ENCODE measurements at places on chromosomes 1 and 21. TPM values are rescaled to one million over a fixed set of nuclear protein-coding genes. Genes with fewer than 3 reads are reported as not detected.

- no peak for DNase-seq
Measured at GRCh38 chr21:41763398-41763931, 3.4 kb downstream of the RIPK4 start.

The AMY2A gene
- total RNA-seq = 1.7 TPM

The TSACC gene
- total RNA-seq = not detected

The LRRC38 gene
- total RNA-seq = not detected

GRCh38 chr1:192529811-192530210 lies 45.8 kb upstream of the RGS1 start:
- DNase-seq = no peak

The GBP5 gene
- total RNA-seq = 3.0 TPM

DNA sequence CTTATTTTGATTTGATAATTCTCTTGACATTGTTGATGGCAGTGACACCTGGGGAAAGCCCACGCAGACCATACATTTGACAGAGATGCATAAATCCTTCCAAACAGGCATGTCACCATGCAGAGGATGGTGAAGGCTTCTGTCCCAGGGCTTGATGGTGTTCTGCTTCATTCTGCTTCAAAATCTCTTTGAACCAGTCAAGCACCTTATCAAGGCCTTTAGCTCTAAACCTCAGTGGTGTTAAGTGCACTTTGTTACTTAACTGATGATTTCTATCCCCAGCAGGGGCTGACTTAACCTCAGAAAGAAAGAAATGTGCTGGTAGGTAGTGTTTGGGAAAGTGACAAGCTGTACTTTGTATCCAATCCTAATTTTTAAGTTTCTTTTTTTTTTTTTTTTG lies 81.1 kb downstream of the RRAGC start:
- DNase-seq = no peak

GRCh38 chr1:241470908-241471590 lies 48.5 kb downstream of the FH start:
- DNase-seq = no peak

DNA sequence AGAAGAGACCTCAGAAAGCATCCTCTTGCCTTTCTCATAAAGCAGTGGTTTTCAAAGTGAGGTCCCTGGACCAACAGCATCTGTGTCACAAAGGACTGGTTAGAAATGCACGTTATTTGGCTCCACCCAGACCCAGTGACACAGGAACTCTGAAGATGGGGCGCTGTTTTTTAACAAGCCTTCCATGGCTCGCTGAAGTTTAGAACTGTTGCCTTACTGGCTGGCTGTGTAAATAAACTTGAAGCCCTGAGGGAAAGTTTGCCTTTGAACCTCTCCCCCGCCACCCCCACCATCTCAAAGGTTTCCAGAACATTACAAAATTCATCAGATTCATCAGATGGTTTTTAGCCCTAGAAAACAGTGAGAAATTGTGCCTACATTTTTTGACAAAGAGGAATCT lies 21.8 kb upstream of the IKBKE start:
- no peak for DNase-seq

DNA sequence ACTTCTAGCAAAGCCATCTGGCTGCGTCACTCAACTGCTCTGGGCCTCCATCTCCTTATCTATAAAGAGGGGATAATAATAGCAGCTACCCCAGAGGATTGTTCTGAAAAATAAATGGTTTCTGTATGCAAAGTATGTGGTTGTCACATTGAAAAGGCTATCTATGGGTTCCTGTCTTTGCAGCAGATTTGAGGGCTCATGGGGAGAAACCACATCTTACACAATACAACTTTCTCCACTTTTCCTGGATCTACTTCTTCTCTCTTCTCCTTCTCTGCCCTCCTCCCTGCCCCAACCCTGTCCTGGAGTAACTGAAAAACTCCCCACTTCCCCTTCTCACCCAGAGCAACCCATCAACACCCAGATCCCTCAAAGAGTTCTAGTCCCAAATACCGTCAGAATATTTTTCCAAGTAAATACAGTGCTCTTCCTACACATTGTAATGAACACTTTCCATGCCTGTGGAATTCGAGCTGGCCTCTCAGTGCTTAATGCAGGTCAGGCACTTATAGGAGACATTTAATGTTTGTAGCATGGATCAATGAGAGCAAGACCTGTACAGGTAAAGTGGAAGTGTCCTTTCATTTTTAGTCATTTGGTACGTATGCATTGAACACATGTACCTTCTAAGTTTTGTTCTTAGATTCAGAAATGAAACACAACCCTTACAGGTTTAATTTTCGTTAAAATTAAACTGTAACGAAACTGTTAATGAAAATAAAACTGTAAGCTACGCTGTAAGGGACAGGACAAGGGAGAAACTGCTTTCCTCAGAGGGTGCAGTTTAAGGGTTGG lies 131.9 kb downstream of the AK5 start:
- DNase-seq = no peak

DNA sequence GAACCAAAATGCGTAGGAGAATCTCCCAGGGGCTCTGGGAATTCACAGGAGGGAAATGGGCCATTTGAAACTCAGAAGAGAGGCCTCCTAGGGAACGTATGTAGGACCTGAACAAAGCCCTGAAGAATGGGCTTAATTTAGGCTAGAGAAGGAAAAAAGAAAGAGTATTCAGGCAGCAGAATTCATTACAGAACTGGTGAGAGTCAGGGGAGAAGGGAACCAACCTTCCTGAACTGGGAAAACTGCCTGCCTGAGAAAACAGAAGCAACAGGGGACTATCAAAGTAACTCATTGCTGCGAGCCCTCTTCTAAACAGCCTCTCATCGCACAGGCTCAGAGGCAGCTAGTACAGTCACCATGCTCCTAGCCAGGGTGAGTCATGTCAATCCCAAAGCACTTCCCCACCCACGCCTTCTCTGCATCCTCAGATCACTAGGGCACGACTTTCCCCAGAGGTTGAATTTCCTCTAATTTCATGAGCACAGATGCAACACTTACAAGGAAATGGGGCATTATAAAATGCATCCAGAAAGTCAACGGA lies 98.1 kb downstream of the ADSS2 start:
- DNase-seq = no peak

DNA sequence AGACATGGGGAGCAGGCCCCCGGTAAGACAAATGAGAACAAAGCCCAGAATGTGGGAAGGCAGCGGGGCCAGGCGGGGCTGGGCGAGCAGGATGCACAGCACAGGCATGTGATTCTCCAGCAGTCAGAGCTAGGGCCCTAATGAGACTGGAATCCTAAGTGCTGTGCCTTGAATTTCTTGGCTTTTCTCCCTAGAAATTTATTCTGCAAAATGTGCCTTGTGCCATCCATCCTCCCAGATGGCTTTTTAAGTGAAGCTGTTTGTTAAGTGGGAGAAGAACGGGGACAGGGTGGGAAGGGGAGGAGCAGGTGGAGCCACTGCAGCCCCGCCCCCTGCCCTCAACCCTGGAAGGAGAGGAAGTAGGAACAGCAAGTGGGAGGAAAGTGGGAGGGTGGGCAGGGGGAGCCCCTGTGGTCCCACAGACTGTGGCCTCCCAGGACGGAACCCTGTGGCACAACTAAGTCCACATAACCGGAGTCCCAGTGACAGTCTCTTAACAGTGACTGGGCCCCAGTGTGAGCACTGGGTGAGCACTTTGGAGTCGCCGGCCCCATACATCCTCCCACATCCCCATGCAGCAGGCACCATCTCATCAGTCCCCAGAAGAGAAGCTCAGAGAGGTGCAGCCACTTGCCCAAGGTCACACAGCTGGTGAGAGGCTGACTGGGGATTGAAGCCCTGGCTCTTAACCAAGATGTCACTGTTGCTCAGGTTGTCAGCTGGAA lies 216.9 kb downstream of the MATN1 start:
- DNase-seq = no peak

GRCh38 chr1:15508700-15509487 lies 15.1 kb downstream of the CASP9 start:
- no peak for DNase-seq

GRCh38 chr21:26818906-26819305 lies 26.3 kb downstream of the ADAMTS1 start:
- DNase-seq = no peak

The C8A gene
- not detected for total RNA-seq

The KMO gene
- total RNA-seq = 0.29 TPM

- no peak for DNase-seq
Measured at GRCh38 chr1:204821476-204821875, 49.2 kb upstream of the NFASC start.

The TMEM82 gene
- total RNA-seq = not detected

The BTG2 gene
- total RNA-seq = 656 TPM

The FCMR gene
- 3.2 TPM for total RNA-seq

The OR2T2 gene
- total RNA-seq = not detected

GRCh38 chr1:7669559-7670311 lies 101.4 kb upstream of the VAMP3 start:
- no peak for DNase-seq

The APOBEC4 gene
- total RNA-seq = not detected

The LAPTM5 gene
- total RNA-seq = 83.7 TPM

GRCh38 chr1:66460776-66461175 lies 73.2 kb upstream of the SGIP1 start:
- no peak for DNase-seq

DNA sequence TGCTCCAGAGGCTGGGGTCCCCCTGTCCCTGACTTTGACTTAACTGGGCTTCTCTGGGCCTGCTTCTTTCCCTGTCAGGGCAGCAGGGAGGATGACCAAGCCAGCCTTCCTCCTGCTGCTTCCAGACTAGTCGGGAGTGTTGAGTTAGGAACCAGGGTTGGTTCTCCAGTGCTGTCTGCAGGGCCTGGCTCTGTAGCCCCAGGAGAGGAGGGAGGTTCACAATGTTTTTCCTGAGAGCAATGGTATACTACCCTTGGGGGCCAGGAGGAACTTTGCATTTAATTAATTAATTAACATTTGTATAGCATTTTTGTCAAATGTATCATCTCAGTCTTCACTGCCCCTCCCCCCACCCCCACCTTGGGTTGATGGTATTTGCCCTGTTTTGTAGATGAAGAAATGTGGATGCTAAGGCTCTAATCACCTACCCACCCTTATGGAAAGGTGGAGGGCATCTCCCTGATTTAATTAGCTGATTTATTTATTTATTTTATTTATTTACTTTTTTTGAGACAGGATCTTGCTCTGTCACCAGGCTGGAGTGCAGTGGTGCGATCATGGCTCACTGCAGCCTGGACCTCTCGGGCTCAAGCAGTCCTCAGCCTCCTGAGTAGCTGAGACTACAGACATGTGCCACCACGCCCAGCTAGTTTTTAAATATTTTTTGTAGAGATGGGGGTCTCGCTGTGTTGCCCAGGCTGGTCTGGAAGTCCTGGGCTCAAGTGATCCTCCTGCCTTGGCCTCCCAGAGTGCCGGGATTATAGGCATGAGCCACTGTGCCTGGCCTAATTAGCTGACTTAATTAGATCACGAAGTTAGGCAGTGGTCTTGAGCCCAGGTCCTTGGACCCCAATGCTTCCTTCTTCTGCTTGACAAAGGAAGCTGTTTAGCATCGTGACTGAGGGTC lies 6.6 kb downstream of the H6PD start:
- DNase-seq = no peak

DNA sequence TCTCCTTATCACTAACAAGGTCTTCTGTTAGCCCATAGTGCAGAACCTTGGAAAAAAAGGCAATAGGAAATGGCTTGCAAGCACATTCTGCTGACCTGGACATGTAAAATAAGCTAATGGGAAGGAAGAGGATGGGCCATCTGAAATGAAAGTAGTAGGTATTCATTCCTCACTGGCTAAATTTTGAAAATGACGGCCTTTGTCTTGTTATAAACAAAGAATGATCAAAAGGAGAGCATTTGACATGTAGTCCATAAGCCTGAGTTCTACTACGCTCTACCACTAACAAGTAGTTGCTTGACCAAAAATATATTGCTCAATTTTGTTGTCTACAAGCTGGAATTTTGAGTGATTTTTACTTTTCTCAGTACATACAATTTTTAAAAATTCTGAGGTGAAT lies 75.6 kb downstream of the TBX15 start:
- no peak for DNase-seq

DNA sequence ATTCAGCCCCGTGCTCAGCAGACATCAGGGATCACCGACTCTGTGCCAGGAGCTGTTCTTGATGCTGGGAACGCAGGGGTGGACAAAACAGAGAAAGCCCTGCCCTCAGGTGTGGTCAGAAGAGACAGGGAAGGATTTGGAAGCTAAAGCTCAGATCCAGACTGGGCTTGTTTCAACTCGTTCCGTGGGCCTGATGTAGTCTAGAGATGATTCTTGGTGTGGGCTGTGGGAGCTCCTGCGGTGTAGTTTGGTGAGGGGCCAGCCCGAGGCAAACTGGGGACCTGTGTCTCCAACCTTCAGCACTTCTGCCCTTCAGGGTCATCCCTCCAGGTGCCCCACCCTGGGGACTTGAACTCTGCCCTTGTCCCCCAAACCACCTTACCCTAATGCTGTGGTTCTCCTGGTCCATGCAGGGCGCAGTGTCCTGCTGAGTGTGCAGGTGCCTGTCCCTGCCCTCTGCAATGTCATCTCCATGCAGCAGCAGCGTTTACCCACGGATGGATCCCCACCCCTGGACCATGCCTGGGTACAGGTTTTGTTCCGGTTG lies 17.3 kb upstream of the ABCG1 start:
- DNase-seq = no peak

DNA sequence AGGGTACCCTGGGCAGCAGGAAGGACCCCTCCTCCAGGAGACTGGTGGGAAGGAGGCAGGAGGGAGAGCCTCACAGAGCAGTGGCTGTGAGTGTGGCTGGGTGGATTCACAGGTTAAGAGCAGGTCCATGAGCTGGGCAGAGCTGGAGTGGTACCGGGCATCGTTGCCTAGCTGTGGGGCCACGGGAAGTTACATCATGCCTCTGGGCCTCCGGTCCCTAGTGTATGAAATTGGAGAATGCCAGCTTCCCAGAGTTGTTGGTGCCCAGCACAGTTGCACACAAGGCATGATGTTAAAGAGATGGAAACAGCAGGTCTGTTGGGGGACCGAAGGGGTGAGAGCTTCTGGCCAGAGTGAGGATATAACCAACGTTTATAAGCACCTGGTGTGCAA lies 18.5 kb downstream of the FOXO6 start:
- DNase-seq = no peak

The TFAP2E gene
- total RNA-seq = not detected

The TADA1 gene
- total RNA-seq = 7.3 TPM

DNA sequence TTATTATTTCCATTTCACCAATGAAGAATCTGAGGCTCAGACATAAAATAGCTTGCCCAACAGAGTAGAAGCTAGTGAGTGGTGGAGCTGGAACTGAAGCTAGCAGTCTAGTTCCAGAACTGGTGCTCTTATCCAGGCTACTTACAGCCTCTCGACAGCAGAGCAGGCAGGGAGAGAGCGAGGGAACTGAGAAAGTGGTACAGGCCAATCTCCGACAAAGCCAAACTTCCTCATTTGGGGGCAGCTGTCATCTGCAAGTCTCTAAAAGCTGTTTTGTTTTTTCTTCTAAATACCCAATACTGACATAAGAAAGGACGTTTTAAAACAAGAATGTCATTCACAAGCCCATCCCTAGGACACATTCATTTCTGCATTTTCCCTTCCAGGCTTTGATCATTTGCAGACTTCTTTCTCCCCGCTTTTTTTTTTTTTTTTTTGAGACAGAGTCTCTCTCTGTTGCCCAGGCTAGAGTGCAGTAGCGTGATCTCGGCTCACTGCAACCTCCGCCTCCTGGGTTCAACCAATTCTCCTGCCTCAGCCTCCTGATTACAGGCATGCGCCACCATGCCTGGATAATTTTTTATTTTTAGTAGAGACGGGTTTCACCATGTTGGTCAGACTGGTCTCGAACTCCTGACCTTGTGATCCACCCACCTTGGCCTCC lies 20.0 kb downstream of the YIPF1 start:
- DNase-seq = no peak

Measured in esophagus muscularis mucosa (tissue), 4 donors.